ENCODE measurements at places on chromosomes 6 and 20.
A peak's percentile ranks its signal among the peaks of the same experiment; 100 is the strongest.

DNA sequence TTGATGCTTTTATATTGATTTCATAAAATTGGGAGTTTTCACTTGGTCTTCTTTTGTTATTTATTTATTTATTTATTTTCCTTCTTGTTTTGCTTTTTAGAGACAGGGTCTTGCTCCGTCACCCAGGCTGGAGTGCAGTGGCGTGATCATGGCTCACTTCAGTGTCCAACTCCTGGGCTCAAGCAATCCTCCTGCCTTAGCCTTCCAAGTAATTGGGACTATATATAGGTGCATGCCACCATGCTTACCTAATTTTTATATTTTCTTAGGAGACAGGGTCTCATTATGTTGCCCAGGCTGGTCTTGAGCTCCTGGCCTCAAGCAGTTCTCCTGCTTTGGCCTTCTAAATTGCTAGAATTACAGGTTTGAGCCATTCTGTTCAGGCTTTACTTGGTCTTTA, 38.3 kb upstream of the MYLK2 start:
- no peak for DNase-seq

- DNase-seq: peak; percentile 36
Measured at GRCh38 chr6:63572747-63573075, 431 bp downstream of the LOC128125822 start.

- DNase-seq: peak; percentile 55
Measured at GRCh38 chr6:12163149-12163548, 127.0 kb upstream of the EDN1 start.

- DNase-seq: no peak
Measured at GRCh38 chr20:19889011-19889953, 127.9 kb upstream of the NAA20 start.

DNA sequence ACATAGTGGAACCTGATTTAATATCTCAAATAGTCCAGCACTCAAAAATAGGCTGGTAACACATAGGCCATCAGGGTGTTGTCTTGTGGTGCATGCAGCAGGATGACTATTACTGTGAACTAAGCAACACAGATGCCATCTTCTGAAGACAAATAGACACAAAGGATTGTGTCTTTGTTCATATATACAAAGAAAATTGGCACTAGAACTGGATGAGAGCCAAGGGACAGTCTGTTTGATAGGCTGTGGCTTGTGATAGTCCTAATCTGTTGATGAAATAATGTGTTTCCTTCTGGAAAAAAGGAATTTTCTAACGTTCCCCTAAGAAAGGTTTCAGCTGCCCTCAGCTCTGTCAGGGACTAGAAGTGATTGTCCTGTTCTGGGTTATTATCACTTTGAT, 129.8 kb downstream of the TPBG start:
- DNase-seq: no peak

DNA sequence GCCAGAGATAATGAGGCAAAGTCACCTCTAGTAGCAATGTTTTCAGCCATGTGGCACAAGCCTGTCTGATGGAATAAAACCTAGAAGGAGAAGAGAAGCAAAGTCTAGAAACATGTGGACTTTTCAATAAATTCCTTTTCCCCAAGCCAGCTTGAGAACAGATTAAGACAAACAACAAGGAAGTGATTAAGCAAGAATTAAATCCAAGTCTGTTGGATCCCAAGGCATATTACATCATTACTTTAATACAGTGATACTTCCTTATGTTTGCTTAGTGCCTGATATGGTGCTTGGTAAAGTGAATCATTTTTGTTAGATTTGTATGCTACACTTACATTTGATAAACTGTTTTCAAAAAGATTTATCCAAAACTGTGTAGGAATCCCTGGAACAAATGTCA, 260.3 kb upstream of the FAM83B start:
- DNase-seq: no peak

DNA sequence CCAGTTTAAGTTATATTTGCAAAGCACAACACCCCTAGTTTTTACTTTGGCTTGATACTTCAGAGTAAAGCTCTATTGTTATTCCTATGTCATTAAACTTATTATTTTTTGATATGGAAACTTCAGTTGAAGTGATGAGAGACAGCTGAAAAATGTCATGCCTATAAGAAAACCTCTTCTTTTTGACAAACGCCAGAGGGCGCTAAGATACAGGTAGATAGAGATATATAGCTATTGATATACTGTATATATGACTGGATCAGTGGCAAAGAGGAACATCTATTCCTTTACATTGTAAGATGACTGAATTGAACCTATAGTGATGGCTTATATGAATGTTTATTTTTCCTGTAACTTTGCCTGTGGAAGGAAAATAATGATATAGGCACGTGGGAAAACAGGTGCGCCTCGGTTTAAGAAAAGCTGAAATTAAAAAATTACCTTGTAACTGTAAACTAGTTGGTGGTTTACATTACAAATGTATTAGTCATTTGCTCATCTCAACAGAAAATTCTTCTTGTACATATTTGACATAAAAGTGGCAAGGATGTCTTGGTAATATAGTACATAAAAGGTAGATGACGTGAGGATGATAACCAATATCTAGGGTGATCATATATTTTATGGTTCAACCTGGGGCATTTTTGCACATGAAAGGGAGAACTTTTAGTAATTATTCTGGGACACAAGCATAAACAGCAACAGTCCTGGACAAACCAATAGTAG, 74.1 kb downstream of the LAMA4 start:
- peak; percentile 17 for DNase-seq

- no peak for DNase-seq
Measured at GRCh38 chr6:23659125-23659524, 466.9 kb upstream of the NRSN1 start.

DNA sequence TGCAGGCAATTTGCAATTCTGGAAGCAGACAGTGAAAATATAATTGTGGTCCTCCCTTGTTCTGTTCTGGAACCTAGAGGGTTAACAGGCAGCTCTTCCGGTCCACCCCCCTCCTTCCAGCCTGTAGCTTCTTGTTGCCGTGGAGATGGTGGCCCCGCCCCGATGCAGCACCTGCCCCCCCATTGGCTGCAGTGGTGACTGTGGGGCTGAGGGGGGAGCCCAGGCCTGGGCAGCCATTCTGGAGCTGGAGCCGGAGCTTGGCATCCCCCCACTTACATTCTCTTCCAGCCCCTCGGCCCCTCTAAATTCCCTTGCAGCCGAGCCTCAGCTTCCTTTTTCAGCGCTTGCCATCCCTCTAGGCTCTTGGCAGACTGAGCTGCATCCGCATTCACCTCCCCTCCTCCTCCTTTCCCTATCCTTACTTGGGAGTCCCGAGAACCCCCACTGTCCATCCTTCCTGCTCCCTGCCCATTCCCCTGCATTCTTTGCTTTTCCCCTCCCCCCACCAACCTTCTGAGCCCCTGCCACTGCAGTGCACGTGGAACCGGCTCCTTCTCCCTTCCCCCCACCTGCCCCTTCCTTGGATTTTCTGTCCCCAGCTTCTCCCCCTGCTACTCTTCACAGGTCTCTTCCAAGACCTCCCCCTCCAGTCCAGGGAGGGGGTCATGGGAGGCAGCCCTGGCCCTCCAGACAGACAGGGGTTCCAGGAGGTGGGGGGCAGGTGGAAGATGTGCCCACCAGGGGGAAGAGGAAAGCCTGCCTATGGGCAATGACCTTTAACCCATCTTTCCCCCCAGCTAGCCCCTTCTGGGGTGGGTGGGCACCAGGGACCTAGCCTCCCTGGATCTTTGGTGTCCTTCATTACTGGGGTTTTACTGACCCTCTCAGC, 11.4 kb downstream of the SYNGAP1 start:
- peak; percentile 86 for DNase-seq

- peak; percentile 3 for DNase-seq
Measured at GRCh38 chr6:2196079-2196679, 49.2 kb downstream of the GMDS start.

- DNase-seq: no peak
Measured at GRCh38 chr6:158620963-158621693, 23.4 kb downstream of the DYNLT1 start.

- no peak for DNase-seq
Measured at GRCh38 chr6:17886891-17887290, 100.5 kb downstream of the KIF13A start.

DNA sequence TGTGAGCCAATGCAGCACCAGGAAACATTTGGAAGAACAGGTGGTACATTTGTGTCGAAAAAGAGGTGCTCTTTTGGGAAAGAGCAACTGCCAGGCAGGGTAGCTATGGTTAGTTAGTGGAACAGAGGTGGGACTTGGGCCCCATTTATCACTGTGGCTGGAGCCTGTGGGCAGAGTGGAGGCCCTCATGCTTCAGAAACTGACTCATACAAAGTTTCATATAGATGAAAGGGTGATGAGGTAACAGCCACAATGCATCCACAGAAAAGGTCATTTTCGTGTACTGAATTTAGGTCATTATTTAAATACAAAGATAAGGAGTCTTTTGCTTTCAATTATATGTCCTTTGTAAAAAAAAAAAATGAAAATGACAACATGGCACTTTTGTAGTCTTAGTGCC, 76.4 kb upstream of the HS3ST5 start:
- no peak for DNase-seq

DNA sequence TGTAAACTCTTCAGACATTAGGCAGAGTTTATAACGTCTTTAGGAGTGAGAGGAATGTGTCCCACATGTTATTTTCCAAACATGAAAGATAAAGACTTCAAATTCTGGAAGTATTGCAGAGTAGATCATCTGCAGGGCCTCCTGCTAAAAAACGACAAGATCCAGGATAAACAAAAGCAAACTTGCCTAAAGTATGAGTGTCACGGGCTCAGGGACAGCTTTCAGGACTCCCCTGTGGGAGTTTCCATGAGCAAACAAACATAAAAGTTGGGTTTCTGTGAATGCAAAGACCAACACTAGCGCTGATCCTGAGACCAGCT, 76.9 kb downstream of the TXNDC5 start:
- DNase-seq: no peak

- peak; percentile 81 for DNase-seq
Measured at GRCh38 chr6:104859225-104860146, at the start of gene HACE1. Gene HACE1, minus strand, starts transcription at chr6:104859919. Its CDS starts 277 bp downstream, at chr6:104859642.

Measured in stimulated activated naive CD4-positive, alpha-beta T cell (primary cell).